Aorta (tissue), 5 donors: ENCODE measurements at places on chromosomes 1 and 21. TPM values are rescaled to one million over a fixed set of nuclear protein-coding genes. Genes with fewer than 3 reads are reported as not detected.

Gene VHLL
- not detected for total RNA-seq

Gene CYP4B1
- 13.6 TPM for total RNA-seq

Gene RBP7
- 7.6 TPM for total RNA-seq

Gene SPRR3
- not detected for total RNA-seq

Gene HMGCS2
- not detected for total RNA-seq

Gene FABP3
- 30.8 TPM for total RNA-seq

Gene KCNE2
- total RNA-seq, result 1.7 TPM

Gene FAM20B
- 55.6 TPM for total RNA-seq

Gene ASCL5
- not detected for total RNA-seq

Gene CTSK
- 50.0 TPM for total RNA-seq

Gene GBP4
- total RNA-seq, result 17.7 TPM

Gene MIXL1
- 0.51 TPM for total RNA-seq
